Left ventricle myocardium inferior (tissue), 1 donor: ENCODE measurements at places on chromosomes 1 and 21. TPM values are rescaled to one million over a fixed set of nuclear protein-coding genes. Genes with fewer than 3 reads are reported as not detected.

The ZNF593 gene
- 13.7 TPM for total RNA-seq

The PALMD gene
- 123 TPM for total RNA-seq

The LMOD1 gene
- total RNA-seq: 9.2 TPM

The AGMAT gene
- total RNA-seq: not detected

The ITGB2 gene
- total RNA-seq: 18.6 TPM

The TFF3 gene
- 2.9 TPM for total RNA-seq

The GCLM gene
- 11.4 TPM for total RNA-seq

The CYP4A22 gene
- total RNA-seq: not detected

The NTRK1 gene
- 1.0 TPM for total RNA-seq

The ACTN2 gene
- 2,454 TPM for total RNA-seq

The PTPRU gene
- total RNA-seq: 15.3 TPM

The AVPR1B gene
- not detected for total RNA-seq

The SPATA46 gene
- total RNA-seq: not detected

The REN gene
- total RNA-seq: not detected

The GABPA gene
- total RNA-seq: 15.5 TPM

The LCE2C gene
- total RNA-seq: not detected

The CD1D gene
- 1.4 TPM for total RNA-seq

The OR2T33 gene
- total RNA-seq: not detected

The OR10R2 gene
- total RNA-seq: not detected

The LCE3E gene
- total RNA-seq: not detected

The KPRP gene
- total RNA-seq: not detected

The ICOSLG gene
- total RNA-seq: 4.7 TPM

The OLIG1 gene
- total RNA-seq: 0.22 TPM

The TMEM240 gene
- total RNA-seq: 7.2 TPM

The TNFRSF9 gene
- total RNA-seq: not detected

The ATP1A4 gene
- 0.11 TPM for total RNA-seq

The OR2T34 gene
- not detected for total RNA-seq

The TUT4 gene
- 30.9 TPM for total RNA-seq

The TNFSF18 gene
- total RNA-seq: not detected

The KCNA3 gene
- 0.22 TPM for total RNA-seq

The SLC6A17 gene
- total RNA-seq: not detected

The PTGS2 gene
- 0.85 TPM for total RNA-seq

The COL16A1 gene
- total RNA-seq: 18.3 TPM

The NFASC gene
- total RNA-seq: 8.2 TPM

The HPCAL4 gene
- 0.88 TPM for total RNA-seq

The C1QTNF12 gene
- 0.55 TPM for total RNA-seq

The CFAP141 gene
- not detected for total RNA-seq

The MAP1LC3C gene
- 0.19 TPM for total RNA-seq
